Tibial artery (tissue), 4 donors: ENCODE measurements at places on chromosomes 5 and 9.

GRCh38 chr5:158619083-158619788 lies 480.5 kb downstream of the EBF1 start:
- no peaks in the 10 kb centered on the region for H3K36me3 ChIP-seq
- H3K27me3 ChIP-seq = no peaks in the 10 kb centered on the region
- H3K4me3 ChIP-seq = no peak overlapping the region
- no peak for DNase-seq

DNA sequence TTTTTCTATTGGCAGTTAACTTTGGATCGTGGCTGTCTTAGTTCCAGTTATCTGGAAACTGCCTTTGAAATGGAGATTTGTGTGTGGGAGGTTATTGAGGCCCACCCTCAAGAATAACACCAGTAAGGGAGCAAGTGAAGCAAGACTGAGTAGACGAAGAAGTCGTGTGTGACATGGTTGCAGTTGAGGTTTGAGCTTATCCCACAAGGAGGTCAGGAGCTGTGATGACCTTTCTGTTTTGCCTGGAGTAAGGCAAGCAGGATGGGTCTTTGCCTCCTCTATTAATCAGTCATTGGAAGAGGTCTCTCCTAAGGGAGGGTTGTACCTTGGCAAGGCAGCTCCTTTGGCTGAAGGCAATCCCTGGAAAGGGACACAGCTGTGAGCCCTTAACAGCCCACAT lies 49.6 kb upstream of the CTXN3 start:
- H3K36me3 ChIP-seq = no peaks in the 10 kb centered on the region
- H3K27me3 ChIP-seq = no peaks in the 10 kb centered on the region
- no peak overlapping the region for H3K4me3 ChIP-seq
- H3K4me1 ChIP-seq = no peaks in the 10 kb centered on the region
- no peak for DNase-seq

DNA sequence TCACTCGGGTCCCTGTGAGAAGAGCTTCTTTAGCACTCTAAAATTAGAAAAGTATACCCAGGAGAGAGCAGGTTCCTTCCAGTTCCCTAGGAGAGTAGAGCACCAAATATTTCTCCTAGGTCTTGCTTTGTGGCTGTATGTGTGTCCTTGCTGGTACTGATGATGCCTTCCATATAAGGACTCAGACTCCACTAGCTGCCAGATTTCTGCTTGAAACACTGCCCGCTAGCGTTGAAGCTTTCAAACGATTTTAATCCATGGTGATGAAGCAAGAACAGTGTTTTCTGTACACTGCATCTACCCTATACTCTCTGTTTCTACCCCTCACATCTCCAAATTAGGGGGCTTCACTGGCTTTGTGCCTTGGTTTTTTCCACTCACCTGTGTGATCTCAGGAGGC lies 2.4 kb upstream of the SMC2 start:
- peak; percentile 72 for DNase-seq
- H3K4me1 ChIP-seq = peaks cover 8% of the 10 kb centered on the region
- H3K27me3 ChIP-seq = no peaks in the 10 kb centered on the region
- H3K36me3 ChIP-seq = no peaks in the 10 kb centered on the region

DNA sequence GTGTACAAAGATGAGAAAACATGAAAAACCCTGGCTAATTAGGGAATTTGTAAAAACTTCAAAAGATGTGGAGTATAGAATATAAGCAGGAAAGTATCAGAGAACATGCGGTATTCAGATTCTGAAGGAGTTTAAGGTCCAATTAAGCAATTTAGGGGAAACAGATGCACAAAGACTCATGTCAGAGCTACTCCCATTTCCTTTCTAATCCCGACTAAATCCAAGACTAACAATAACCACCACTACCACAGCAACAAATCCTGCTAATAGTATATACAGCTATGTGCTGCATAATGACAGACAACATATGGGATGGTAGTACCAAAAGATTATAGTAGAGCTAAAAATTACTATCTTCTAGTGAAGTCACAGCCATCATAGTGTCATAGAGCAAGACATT lies 102.1 kb downstream of the LURAP1L start:
- no peak overlapping the region for H3K27ac ChIP-seq
- H3K27me3 ChIP-seq = no peaks in the 10 kb centered on the region
- no peak for DNase-seq
- no peaks in the 10 kb centered on the region for H3K36me3 ChIP-seq

DNA sequence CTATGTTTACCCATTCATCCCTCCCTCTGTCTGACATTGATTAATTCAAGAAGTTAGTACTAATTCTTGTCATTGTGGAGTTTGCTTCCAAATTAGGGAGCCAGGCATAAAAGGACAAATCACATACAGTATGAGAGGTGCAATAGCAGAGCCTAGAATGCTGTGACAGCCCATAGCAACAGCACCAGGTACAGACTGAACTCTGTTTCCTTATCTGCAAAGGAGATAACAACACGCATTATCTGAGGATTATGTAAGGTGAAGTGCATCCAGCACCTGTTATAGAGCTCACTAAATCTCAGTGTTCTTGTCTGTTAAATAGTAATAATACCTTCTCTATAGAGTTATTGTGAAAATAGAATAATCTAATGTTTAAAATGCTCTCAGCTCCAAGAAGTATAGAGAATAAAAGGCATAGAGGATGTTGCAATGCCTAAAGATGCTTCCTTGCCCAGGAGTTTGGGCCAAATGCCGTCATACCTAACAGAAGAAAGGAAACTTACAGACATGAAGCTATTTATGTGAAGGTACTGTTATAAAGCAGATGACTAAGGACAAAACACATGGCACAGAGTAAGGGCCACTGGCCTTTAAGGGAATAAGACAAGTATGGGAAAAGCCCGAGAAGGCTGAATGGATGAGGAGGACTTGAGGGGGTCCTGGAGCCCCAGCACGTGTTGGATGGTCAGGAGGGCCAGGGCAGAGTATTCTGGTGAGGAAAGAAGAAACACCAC lies 214.5 kb downstream of the ATP10B start:
- no peak overlapping the region for H3K27ac ChIP-seq
- H3K36me3 ChIP-seq = no peaks in the 10 kb centered on the region

DNA sequence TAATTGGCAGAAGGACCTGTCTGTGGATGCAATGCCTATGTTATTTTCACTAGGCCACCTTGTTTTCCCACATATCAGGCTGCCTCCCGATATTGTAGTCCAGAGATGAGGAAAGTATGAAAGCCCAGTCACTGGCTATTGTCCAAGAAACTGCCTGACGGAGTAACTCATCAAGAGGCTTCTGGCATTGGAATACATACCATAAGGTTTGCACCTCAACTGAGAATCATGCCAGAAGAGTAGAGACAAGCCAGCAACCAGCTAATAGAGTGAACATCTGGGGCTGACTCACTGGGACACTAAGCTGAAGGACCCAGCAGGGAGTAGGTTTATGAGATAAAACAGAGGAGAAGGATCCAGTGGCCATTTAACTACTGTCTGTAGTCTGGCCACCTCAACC lies 137.2 kb upstream of the FST start:
- no peak overlapping the region for H3K4me3 ChIP-seq
- no peaks in the 10 kb centered on the region for H3K36me3 ChIP-seq
- no peak overlapping the region for H3K27ac ChIP-seq

DNA sequence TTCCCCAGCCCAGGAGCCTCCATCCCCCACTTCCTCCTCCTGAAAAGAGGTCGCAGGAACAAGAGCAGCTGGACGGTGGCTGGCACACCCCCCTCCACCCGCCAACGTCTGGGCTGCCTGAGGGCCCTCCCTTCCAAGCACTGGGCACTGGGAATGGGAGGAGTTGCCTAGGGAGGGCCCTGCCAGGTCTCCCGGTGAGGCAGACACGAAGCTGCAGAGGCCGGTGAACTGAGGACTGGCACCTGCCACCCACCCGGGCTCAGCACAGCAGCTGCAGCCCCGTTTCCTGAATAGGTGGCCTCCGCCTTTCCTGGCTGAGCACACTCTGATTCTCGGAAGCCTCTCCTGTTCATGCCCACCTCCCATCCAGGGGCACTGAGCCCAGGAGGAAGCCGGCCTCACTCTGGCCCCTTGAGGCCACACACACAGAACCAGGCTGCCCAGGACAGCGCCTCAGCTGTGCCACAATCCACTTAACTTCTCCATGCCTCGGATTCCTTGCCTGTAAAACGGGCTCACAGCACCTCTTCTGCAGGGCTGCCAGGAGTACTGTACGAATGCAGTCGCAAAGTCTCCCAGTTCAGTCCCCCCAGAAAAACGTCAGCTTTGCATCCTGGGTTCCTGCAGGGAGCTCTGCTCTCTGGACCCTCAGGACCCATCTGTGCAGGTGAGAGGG lies 1.3 kb downstream of the NPDC1 start:
- H3K27me3 ChIP-seq = no peaks in the 10 kb centered on the region
- peaks cover 16% of the 10 kb centered on the region for H3K36me3 ChIP-seq
